ENCODE measurements at places on chromosomes 2 and 18. TPM values are rescaled to one million over a fixed set of nuclear protein-coding genes. Genes with fewer than 3 reads are reported as not detected.

Gene COL4A3
- total RNA-seq, result 1.3 TPM

Gene ARHGAP28
- total RNA-seq, result 16.9 TPM

Gene C2orf78
- total RNA-seq, result not detected

Gene NOSTRIN
- 29.8 TPM for total RNA-seq

Gene VAPA
- total RNA-seq, result 254 TPM

Gene NOL4
- total RNA-seq, result not detected

Gene SLC40A1
- 365 TPM for total RNA-seq
